ENCODE measurements at places on chromosomes 6 and 20.

- no peak for DNase-seq
Observed at GRCh38 chr6:86031713-86032112, 389.0 kb upstream of the SYNCRIP start.

DNA sequence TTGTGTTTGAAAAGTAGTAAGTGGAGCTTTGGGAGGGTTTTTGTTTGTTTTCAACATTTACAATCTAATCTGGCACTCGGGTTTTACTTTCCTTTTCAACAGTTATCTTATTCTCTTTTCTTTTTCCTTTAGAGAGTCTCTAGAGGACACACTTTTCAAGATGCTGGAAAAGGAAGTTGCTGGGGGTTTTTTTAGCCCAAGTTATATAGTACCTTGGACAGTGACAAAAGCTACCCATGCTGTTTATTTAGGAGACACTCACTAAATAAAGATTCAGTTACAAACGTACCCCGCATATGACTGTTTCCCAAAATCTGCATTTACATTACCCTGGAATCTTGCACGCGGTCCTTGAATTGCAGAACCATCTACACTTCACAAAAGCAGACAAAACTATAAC, 78.8 kb downstream of the MAP7 start:
- DNase-seq, result no peak

GRCh38 chr6:142627474-142627873, 317.5 kb downstream of the HIVEP2 start:
- DNase-seq, result no peak

- DNase-seq, result no peak
Observed at GRCh38 chr20:37413023-37413334, 67.0 kb downstream of the SRC start.

- DNase-seq, result peak; percentile 25
Observed at GRCh38 chr6:21381331-21381963, 212.1 kb upstream of the SOX4 start.

GRCh38 chr20:19907326-19908056, 109.7 kb upstream of the NAA20 start:
- DNase-seq, result no peak

DNA sequence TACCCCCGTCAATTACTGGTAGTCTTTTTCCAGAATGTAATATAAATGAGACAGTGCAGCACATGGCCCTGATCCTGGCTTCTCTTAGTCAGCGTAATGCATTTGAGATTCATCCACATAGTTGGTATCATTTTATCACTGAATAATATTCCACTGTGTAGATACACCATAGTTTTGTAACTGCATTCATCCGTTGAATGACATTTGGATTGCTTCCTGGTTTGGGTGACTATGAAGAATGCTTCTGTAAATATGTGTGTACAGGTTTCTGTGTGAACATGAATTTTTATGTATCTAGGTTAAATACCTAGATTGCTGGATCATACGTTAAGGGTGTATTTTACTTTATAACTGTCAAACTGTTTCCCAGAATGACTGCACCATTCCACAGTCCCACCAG, 62.6 kb upstream of the STMND1 start:
- DNase-seq, result peak; percentile 34

GRCh38 chr6:38570750-38571149, 69.0 kb downstream of the BTBD9 start:
- DNase-seq, result peak; percentile 20

GRCh38 chr20:32343439-32343838, 14.7 kb upstream of the ASXL1 start:
- DNase-seq, result peak; percentile 84
